Esophagus mucosa (tissue), 1 donor: ENCODE measurements at places on chromosomes 7 and 10.

GRCh38 chr7:108034586-108034985, 31.6 kb upstream of the LAMB1 start:
- ATAC-seq, result no peak

GRCh38 chr7:112156412-112156811, 49.8 kb downstream of the DOCK4 start:
- no peak for ATAC-seq

DNA sequence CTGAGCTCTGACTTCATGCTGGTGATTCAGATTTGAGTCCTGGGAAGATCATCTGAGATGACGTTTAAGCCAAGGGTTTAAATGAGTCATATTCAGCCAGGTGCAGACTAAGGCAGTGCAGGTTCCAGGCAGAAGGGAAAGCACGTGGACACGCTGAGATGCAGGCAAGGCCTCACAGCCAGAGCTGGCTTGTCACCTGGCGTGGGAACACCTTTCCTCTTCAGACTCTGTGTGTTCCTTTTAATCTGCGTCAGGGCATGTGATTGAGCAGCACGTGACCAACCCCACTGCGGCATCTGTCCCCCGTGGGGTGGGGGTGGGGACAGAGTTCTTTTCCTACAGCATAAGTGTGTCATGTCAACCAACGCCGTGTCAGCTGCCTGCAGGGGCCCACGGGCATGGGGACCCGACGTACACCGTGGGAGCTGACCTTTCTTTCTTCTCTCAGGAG, 10.7 kb upstream of the IDI2 start:
- ATAC-seq, result peak; percentile 99

GRCh38 chr7:122974229-122974628, 21.3 kb downstream of the TAS2R16 start:
- ATAC-seq, result no peak

DNA sequence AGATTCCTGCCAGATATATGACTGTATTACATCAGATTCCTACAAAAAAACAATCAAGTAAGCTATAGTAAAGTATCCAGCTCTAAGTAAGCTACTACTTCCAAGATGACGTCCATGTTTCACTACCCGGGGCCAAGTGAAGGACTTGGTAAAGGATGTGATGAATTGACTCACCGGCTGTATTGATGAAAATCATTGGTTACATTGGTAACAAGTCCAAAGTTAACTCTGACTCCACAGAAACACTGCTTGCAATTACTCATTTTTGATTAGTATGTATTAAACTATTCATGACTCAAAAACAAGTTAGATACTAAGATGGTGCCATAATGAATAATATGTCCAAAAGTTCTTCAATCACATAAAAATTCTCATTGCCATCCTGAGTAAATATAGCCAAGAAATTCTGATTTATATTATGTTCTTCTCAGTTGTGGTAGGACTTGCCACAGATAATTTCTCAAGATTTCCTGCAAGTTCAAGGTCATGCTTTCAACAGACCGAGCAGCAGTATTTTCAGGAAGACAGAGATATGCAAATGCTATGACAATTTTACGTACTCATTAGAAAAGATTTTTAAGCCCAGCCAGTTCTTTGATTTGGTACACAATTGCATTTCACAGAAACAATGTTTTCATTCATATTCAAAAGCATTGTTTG, 12.6 kb upstream of the DNAJC1 start:
- ATAC-seq, result no peak

DNA sequence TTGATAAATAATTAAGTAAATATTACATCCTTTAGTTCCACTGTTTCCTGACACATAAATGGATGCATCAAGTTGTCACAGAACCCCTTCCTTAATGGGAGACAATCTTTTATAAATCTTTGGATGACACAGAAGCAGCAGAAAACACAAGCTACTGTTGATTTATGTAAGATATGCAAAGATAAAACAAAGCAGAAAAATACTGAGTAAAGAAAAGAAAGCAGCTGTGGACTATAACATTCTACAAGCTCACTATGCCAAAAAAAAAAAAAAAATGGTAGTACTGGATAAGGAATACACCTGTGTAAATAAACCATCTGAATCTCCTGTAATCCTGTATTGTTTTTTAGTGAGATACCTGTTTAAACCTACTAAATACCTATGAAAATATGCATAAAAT, 92.0 kb upstream of the FAM180A start:
- ATAC-seq, result no peak

DNA sequence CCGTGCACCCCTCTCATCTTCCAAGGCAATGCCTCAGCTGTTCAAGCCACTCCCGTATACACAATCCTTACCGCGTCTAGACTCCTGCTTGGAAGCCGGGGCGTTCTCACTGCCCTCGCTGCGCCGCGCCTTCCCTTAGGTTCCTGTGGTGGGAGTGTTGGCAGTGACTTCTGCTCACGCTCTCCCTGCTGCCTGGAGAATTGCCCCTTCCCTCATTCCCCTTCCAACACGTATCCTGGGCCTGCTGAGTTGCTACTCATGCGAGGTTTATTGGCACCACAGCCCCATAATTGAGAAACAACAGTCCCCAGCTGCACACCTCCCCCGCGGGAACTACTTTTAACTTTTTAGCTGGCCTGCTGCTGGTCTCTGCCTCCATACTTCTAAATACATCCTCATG, 31.9 kb downstream of the RBM17 start:
- peak; percentile 20 for ATAC-seq

- no peak for ATAC-seq
Observed at GRCh38 chr10:96259150-96259549, 12.2 kb downstream of the BLNK start.

GRCh38 chr10:76086761-76087639, 655.6 kb downstream of the LRMDA start:
- peak; percentile 78 for ATAC-seq

DNA sequence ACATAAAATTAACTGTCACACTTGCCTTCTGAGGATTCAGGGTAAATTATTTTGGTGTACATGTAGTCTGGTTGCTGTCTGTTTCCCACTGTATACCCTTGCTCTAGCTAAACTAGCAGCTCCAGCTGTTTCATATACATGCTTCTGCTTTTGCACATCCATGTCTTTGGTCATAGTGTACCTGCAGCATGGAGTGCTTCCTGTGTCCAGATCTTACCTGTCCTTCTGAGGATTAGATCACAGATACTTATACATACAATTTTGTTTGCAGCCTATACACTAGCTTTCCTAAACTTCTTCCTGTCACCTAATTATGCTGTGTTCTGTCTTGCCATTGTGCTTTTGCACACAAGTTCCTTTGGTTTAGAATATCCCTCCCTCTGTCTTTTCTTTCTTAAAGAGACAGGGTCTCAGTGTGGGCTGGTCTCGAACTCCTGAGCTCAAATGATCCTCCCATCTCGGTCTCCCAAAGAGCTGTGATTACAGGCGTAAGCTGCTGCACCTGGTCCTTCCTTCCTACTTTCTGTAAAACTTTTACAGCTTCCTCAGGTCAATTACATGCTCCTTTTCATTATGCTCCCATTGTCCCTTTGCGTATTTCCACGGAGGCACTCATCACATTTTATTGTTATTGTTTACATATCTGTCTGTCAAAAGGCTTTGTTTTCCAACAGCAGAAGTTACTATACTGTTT, 33.8 kb downstream of the TPST1 start:
- ATAC-seq, result no peak

GRCh38 chr7:131488361-131488760, 68.1 kb downstream of the PODXL start:
- ATAC-seq, result no peak

- ATAC-seq, result no peak
Observed at GRCh38 chr7:54485044-54485443, 57.1 kb upstream of the VSTM2A start.

DNA sequence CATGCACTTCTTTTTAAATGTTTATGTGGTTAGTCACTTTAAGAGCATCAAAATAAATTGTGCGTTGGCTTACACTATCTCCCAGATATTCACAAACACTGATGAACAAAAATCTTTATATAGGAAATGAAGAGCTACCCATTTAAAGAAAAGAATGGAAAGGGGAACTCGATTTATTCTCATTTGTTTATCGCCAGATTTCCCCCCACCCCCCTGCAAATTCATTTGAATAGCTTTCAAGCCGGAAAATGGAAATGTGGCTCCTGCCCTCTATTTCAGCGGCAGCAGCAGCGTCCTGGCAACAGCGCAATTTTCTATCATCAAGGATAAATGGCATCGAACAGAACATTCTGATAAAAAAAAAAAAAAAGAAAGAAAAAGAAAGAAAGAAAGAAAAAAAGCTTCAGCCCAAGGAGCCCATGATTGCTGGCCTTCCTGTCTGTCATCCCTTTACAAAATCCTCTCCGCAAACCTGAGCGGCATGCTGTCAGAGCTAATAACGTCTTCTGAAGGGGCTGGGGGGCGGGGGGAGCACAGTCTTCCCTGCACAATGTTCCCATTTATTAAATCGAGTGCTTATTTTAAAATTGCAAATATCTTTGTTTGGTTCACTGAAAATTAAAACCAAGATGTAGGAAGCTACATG, 13.7 kb upstream of the DLX6 start:
- no peak for ATAC-seq

DNA sequence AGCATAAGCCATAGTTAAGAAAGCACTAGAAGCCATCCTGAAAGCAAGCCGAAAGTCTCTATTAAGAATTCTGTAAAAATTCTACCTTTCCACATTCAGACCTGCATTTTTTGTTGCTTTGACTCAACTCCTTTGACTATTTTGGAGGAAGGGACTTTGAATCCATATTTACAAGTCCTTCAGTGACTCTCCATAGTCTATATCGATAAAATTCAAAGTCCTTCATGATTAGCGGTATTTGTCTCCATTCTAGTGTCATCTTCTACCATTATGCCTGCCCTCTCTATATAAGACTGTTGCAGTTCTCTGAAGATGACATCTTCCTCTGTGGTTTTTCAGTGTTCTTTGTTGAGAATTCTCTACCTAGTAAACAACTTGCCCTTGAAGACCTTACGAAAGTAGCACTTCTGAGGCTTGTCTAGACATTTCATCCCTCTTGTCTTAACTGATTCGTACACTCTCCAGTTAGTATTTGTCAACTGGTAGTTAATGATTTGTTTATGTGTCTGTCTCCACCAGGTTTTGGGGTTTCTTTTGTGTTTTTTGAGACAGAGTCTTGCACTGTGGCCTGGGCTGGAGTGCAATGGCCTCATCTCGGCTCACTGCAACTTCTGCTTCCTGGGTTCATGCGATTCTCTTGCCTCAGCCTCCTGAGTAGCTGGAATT, 1.7 kb downstream of the CCSER2 start:
- ATAC-seq, result no peak

DNA sequence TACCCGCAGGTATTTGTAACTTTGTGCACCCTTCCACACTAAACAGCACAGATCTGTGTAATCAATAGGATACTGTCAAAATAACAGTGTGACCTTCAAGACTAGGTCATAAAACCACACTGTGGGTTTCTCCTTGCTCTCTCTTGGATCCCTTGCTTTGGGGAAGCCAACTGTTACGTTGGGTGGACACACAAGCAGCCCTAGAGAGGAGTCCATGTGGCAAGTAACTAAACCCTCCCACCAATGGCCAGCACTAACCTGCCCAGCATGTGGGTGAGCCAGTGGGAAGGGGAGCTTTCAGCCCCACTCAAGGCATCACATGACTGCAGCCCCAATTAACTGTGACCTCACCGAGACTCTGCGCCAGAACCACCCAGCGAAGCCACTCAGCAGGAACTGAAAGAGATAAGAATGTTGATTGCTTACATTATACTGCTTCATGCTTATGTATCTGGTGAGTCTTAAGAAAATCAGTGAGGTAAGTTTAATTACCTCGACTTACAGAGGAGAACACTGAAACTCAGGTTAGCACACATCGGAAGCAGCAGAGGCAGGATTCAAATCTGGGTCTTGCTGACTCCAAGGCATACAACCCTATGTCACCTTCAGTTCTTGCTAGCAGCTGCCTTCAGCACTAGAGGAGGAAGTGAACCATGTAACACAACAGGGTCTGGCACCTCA, 9.4 kb upstream of the ZC3HAV1 start:
- ATAC-seq, result peak; percentile 35

DNA sequence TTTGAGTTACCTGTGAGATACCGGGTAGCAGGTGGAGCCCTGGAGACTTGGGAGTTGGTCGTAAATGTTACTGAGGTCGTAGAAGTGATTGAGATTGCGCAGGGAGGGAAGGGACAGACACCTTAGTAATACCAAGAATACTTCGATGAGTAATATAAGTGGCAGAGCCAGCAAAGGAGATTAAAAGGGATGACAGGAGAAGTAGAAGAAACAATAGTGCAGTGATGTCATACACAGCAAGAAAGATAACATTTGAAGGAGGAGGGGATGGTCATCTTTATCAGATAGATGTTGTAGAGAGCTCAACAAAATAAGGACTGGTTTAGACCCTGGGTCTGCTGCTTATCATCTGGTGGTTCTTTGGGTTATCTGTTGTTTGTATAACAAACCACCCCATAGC, 5.0 kb downstream of the BCCIP start:
- ATAC-seq, result no peak

DNA sequence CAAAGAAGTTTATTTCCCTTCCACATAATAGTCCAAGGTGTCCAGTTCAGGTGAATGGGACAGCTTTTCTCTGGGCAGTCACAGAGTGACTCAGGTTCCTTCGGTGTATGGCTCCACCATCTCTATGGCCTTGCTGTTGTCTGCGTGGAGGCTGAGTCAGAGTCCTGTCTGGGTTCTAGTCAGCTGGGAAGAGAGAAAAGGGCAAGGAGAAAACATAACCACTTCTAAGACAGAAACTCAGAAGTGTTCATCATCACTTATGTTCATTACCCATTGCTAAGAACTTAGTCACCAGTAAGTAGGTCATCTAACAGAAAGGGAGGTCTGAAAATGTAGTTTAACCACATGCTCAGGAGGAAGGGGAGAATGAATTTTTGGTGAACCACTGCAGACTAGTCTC, 32.4 kb upstream of the CCDC7 start:
- no peak for ATAC-seq

GRCh38 chr7:135353832-135354231, 120.2 kb downstream of the STRA8 start:
- ATAC-seq, result no peak

- no peak for ATAC-seq
Observed at GRCh38 chr7:36984710-36985312, 260.5 kb upstream of the AOAH start.

- no peak for ATAC-seq
Observed at GRCh38 chr7:3805151-3805550, 504.1 kb downstream of the SDK1 start.

DNA sequence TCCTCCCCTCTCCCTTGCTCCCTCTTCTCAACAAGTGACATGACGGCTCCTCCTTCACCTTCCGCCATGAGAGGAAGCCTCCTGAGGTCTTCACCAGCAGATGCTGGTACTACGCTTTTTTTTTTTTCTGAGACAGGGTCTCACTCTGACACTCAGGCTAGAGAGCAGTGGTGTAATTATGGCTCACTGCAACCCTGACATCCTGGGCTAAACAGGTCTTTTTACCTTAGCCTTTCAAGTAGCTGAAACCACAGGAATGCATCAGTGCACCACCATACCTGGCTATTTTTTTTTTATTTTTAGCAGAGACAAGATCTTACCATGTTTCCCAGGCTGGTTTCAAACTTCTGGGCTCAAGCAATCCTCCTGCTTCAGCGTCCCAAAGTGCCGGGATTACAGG, 43.6 kb downstream of the MDH2 start:
- no peak for ATAC-seq

GRCh38 chr7:128034825-128035224, 3.6 kb upstream of the LRRC4 start:
- no peak for ATAC-seq

GRCh38 chr10:16599662-16600061, 78.0 kb upstream of the C1QL3 start:
- ATAC-seq, result no peak

GRCh38 chr10:91355998-91356397, 54.1 kb upstream of the HECTD2 start:
- ATAC-seq, result no peak
